ENCODE measurements at places on chromosomes 11 and 22.

GRCh38 chr11:86741839-86742805 lies 58.2 kb upstream of the PRSS23 start:
- no peak for DNase-seq

DNA sequence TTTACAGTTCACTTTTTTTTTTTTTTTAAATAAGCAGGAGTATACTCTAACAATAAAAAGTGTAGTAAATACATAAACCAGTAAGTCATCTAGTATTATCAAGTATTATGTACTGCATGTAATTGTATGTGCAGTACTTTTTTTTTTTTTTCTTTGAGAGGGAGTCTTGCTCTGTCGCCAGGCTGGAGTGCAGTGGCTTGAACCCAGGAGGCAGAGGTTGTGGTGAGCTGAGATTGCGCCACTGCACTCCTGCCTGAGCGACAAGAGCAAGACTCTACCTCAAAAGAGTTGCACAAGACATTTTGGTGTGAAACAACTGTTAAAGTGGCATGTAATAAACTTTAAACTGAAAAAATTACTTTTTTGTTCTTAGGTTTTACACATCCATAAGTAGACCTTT lies 16.7 kb downstream of the BCL2L13 start:
- no peak for DNase-seq

- DNase-seq, result no peak
These were observed 166.6 kb downstream of the BRD1 start for GRCh38 chr22:49660794-49661781.

DNA sequence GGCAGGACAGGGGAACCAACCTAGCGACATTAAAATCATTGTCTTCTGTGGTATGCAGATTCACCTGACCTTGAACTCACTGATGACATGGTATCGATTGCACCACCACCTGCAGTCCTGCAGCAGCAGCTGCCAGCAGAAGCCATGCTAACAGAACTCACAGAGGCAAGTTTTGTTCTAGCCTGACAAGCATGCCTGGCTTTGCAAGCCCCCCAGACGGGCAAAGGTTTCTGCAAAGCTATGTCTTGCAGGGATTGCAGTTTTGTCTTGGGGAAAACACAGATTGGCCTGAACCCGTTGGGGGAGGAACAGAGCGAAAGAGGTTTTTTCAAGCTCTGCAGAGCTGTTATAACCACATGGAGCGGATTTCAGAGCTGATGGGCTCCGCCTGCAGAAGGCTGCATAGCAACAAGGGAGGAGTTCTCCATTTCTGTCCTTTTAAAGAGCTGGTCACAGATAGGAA lies 221.0 kb downstream of the HIPK3 start:
- DNase-seq, result no peak

DNA sequence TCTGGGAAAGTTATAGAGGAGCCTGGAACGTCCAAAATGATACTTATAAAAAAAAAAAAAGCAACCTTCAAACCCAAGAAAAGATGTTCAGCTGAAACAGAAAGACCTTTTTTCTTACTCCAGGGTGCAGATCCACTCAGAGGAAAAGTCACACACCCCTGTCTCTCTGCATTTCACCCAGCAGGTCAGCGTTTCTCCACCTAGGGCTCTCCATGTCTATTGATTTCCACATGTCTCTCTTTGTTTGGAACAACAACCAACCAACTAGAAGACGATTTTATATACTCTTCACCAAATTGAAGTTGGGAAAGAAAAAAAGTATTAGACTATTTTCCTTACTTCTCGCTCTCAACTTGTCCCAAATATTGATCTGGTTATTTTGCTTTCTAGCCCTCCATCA lies 42.2 kb upstream of the BLID start:
- no peak for DNase-seq

GRCh38 chr11:120334332-120334731 lies 1.9 kb upstream of the ARHGEF12 start:
- DNase-seq, result no peak

DNA sequence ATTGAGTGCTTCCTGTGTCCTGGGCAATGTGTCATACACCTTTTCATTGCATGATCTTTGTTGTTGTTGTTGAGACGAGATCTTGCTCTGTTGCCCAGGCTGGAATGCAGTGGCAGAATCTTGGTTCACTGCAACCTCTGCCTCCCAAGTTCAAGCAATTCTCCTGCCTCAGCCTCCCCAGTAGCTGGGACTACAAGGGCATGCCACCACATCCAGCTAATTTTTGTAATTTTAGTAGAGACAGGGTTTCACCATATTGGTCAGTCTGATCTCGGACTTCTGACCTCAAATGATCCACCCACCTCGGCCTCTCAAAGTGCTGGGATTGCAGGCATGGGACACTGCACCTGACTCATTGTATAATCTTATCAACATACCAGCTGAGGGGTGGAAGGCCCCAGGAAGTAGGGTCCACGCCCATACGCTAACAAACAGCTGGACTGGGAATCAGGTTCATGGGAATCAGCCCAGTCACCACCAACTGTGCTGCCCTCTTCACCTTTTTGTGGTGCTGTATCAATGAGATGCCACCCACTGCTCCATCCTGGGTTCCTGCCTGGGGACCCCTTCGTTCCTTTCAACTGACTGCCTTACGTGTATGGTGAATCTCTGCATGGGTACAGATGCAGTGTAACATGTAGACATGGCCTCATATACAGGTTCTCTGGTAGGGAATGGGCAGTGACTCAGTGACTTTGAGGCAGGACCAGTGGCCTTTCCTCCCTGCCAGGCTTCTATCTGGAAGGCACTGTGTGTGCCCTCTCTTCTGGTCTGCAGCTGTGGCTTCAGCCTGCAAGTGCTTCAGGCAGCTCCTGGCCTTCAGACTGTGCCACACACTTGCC lies 32.5 kb upstream of the YWHAH start:
- no peak for DNase-seq

GRCh38 chr22:49633010-49633324 lies 194.7 kb downstream of the BRD1 start:
- DNase-seq, result no peak

- DNase-seq, result no peak
These were observed 18.0 kb downstream of the FAM227A start for GRCh38 chr22:38638216-38638615.

- DNase-seq, result no peak
These were observed 970.4 kb downstream of the BRD1 start for GRCh38 chr22:48857202-48857805.

GRCh38 chr11:47314992-47315391 lies 37.5 kb downstream of the MYBPC3 start:
- DNase-seq, result no peak

- DNase-seq, result no peak
These were observed 6.8 kb upstream of the PLAAT3 start for GRCh38 chr11:63621071-63621470.

DNA sequence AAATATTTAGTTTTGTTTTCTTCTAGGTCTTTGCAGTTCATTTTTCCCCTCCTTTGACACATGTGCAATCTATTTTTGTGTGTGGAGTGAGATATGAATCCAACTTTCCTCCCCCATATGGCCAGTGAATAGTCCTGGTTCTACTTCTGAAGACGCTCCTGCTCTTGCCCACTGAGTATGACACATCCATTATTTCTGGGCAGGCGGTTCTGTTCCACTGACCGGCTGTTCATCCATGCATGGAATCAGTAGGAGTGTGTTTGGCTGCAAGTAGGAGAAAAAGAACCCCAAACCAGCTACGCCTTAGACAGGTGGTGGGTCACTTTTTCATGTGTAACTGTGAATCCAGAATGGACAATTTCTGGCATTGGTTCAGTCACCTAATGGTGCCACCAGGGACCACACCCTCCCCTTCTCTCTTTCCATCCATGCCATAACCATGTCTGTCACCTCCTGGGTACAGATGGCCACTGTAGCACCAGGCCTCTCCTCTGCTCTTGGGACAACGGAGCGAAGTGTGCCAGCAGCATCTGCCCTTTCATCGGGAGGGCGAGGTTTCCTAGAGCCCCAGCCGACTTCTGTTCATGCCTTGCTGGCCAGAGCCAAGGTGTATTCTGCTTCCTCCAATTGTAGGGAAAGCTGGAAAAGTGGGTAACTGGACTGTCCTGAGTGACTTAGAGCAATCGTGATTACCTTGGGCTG lies 67.4 kb upstream of the SLC22A12 start:
- no peak for DNase-seq

DNA sequence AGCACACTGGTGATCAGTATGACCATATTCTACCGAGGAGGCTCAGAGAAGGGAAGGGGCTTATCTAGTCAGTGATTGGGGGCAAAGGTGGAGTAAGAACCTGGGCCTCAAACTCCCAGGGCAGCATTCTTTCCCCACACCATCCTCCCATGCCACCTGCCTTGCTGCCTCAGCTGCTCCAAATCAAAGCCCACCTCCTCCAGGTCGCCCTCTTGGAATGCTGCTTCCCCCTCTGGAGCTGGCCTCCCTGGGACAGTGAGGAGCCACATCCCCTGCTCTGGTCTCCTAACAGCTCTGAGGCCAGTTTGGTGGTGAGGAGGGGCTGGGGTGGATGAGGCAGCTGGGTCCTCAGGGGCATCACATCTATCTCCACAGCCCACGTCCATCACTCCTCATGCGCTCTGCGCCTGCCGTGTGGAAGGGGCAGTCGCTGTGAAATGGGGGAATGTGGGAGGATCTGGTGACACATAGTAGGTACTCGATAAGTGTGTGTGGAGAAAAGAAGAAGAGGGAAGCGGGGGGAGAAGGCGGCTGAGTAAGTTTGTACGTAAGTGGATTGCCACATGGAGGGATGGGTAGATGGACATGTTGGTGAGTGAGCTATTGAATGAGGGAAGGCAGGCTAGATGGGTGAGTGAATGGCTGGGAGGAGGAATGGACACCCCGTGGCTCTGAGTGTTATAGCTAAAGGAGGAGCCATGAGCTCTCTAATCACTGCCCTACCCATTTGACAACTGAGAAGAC lies 16.1 kb upstream of the ARHGEF17 start:
- no peak for DNase-seq

GRCh38 chr22:26887456-26887855 lies 230.1 kb downstream of the MIAT start:
- no peak for DNase-seq

DNA sequence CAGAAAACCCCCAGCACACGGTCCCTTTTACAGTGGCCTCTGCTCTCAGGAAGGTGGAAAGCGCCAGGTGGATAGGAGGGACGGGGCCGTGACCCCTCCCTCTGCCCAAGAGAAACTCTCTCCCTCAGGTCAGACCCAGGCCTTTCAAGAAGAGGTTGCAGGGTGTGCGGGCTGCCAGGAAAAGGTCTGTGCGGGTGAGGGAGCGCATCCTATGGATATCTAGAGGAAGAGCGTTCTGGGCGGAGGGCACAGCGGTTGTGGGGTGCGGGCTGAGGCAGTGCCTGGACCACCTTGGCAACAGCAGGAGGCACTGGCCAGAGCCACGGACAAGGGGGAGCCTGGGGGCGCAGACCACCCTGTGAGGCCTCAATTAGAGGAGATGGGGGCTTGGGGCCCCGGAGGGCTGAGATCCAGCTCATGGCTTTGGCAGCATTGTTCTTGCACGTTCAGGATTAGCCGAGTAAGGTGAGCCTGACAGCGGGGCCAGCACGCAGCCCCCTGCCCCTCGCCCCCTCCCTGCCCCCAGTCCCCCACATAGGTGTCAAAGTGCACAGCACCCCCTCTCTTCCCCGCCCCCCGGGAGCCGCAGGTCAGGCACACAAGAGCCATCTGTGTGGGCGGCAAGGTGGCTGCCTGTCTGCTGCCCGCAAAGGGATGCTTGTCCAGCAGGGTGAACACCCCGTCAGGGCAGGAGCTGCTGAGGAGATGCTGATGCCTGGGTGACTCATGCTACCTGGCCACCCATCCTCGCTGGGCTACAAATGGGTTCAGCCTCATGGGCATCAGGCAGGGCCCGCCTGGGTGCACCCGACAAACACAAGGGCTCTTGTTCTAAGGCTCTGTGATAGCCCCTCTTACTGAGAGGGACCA lies 92.8 kb upstream of the KCNQ1OT1 start:
- no peak for DNase-seq

DNA sequence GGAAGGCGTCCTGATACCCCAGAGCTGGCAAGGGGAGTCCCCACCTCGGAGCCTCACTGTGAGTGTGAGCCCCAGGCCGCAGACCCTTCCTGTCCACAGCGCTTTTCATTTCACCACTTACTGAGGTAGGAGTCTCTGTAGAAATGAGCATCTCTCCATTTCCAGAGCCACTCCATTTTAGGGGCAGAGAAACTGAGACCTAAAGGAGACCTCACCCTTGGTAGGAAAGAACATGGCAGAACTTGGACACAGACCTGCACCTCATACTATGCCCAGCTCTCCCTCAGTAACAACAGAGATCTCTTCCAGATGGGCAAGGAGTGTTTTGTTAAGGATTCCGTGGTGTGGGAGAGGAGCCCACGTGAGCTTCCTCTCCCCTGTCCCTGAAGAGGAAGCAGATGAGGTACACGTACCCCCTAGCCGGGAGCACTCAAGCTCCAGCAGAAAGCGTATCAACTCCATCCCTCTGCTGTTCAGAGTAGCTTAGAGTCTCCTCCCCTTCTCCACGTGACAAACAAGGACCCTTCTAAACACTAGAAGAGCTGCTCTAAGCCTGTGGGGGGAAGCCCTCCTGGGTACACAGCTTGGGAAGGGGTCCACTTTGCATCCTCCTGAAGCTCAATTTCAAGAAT lies 532 bp upstream of the VSIG2 start:
- no peak for DNase-seq

DNA sequence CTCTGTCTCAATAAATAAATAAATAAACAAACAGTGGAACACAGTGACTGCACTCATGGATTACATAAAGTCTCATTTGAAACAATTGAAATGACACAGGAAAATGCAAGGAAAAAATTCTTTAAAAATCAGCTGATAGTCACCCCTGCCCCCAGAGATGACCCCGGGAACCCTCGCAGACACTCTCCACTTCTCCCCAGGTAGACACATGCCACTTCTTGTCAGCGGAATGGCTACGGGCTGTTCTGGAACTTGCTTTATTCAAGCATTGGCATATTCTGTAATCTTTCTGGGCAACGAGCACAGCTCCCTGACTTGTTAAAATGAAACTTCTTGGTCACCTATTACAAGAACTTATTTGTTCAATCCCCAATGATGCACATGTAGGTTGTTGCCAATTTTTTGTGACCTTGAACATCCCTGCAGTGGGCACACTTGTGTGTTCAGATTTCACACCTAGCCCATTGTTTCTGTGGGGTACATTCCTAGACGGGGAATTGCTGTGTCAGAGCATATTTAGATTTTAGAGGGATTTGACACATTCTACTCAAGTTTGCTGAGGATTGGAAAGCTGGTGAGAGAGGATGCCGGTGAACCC lies 32.8 kb downstream of the MYEOV start:
- no peak for DNase-seq

GRCh38 chr11:128516886-128517285 lies 70.5 kb downstream of the ETS1 start:
- no peak for DNase-seq

All from activated CD4-positive, alpha-beta T cell treated with anti-CD3 and anti-CD28 coated beads for 24 hours (primary cell).